ENCODE measurements at places on chromosomes 2 and 18. TPM values are rescaled to one million over a fixed set of nuclear protein-coding genes. Genes with fewer than 3 reads are reported as not detected.
A peak's percentile ranks its signal among the peaks of the same experiment; 100 is the strongest.

DNA sequence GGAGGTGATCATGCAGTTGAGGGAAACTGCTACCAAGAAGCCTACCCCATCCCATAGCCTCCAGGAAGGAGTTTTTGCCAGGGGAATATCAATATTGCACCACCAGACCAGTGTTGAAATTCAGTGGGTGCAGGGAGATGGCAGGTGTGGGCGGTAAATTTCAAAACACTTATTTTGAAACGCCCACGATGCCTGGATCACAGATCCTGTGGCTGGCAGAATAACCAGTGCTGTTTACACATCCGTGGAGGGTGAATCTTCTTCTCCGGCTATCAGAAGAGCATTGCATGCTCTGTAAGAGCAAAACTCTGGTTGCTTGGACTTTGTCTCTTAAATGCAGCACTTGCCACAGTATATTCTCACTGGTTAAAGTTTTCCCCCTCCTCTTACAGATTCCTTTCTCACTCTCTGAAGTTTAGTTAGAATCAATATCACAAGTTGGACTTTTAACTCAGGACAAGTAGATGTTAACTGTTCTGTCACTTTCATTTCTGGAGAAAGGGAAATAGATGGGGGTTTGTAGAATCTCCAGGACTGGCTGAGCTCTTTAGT lies 70.5 kb upstream of the ZCCHC2 start:
- peak; percentile 78 for DNase-seq

DNA sequence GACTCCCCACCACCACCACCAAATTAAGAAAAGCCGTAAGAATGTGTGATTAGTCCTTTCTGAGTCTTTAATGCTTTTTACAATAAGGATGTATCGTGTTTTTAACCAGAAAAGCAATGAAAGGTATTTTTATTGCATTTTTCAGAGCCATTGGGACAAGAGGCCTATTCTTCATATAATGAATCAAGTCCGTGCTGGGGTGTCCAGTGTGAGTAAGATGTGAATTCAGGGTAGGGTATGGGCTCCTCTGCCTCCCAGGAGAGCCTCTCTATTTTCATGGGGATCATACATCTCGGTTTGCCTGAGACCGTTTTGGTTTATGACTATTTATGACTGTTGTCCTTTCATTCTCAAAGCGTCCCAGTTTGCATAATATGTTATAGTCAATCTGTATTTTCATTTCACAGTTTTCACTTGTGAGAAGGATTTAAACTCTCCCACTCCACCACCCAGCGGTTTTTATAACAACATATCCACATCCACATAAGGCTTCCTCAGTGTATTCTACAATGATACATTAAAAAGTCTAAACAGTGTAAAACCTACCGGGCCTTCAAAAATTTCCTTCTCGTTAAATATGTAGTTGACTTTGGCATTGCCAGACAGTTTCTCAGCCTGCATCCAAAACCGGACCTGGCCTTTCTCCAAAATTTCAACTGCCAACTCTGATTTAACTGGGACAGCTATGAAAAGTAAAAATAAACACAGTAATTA lies 80.8 kb upstream of the LPIN2 start:
- no peak for DNase-seq

Gene MYL12B
- total RNA-seq = 192 TPM

Gene TRAPPC12
- 93.2 TPM for total RNA-seq

DNA sequence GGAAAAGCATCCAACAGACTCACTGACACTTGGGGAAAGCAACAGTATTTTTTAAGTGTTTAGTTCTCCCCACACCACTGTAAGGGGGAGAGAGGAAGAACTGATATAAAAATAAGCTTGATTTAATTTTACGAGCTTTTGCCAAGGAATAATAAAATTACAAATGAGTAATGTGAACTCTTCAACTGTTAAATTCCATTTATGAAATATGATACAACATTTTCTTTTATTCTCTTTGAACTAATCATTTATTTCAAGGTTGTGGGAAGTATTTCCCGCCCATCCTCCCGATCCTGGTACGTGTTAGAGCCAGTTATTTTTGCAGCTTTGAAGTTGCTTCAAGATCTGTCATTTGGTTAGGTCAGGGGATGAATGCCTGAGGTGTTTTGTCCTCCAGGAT lies 35.2 kb downstream of the WDPCP start:
- DNase-seq = no peak
